ENCODE measurements at places on chromosomes 1 and 21.

DNA sequence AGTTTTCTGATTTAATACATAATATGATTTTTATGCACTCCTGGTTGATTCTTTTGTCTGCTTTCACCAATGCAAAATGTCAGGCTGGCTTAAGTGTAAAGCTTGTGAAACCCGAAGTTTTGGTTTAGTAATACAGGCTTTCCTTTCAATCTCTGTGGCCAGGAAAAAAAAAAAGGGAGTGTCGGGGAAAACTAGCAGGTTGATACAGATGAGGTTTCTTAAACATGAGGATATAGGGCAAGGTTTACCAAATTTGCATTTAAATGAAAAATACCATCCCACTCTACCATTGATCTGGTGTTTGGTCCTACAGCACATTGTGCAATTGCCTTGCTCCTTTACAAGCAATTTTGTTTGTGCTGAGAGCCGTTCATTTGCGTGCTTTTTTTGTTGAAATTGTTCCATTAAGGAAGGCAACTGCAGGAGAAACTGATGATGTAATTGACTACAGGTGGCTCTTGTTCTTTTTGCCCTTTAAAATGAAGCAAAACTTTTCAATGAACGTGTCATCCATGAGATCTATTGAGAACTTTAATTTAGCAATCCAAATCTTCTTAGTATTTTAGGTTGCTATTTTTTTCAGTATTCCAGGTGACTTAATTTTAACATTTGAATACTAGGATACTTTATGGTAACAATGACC lies 22.7 kb downstream of the CLIC6 start:
- no peak for DNase-seq

- DNase-seq = peak; percentile 57
These were observed 2.3 kb downstream of the H3-3A start for GRCh38 chr1:226064816-226065248.

GRCh38 chr21:29449306-29449950 lies 150.7 kb downstream of the BACH1 start:
- DNase-seq = no peak

DNA sequence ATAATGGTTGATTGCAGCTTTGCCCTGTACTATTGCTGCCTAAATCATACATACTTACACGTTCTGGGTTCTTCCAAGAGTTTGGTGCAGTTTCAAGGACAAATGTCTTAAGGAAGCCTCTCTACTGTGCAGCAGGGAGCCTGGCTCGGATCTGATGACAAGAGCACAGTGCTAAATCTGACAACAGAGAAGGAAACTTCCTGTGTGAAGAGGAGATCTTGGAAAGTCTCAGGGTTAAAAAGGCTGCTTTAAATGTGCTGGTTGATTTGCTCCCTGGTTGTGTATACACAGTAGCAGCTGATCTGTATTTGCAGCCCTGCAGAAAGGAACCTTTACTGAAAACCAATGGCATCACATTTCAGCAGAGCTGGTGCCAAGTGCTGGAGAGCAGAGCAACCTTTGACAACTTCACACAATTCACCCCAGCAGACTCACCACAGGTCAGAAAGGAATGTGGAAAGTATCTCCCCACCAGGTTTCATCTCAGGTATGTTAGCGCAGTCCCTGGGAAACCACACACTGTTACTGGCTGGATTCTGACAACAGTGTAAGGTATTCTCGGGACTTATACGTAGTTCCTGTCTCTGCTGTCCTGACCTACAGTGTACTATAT lies 355.0 kb upstream of the ESRRG start:
- no peak for DNase-seq

DNA sequence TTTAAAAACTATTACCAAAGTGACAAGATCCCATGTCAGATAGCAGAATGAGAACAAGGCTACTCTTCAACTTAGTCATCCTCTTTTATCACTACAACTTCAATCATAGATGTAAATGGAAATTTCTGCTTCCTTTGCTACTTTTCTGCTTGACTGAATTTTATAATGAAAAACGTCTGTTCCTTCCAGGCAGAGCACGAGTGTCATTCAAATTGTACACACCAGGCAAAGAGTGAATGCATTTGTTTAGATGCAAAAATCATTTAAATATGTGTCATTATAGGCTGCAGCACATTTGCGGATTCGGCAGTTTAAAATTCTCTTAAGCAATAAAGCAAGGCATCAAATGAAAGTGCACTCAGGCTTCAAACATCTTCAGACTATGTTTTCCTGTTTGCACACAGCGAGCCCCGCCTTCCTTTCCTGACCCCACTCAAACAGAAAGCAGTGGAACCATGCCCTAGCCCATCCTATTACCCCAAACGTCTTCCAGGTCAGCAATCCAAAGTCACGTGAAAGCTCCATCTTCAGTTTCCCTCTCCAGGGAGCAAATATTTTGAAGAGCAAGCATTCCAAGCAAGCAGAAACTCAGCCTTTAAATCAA lies 99.6 kb downstream of the APP start:
- peak; percentile 3 for DNase-seq

- no peak for DNase-seq
These were observed 4.6 kb downstream of the LRRC8C start for GRCh38 chr1:89637496-89637895.

DNA sequence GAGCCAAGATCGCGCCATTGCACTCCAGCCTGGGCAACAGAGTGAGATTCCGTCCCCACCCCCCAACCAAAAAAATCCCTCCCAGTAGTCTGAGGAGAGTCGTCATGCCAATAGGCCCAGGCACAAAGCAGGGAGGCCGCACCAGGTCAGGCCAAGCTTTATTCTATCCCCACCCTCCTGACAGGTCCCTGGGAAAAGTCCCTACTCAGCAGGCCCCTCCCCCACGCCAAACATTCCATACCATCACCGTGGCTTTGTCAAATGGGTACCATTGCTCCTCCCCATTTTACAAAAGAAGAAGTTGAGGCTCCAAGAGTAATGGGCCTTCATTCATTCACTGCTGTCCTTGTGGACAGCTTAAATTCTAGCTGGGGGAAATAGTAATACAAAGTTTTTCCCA lies 5.3 kb downstream of the GPR3 start:
- DNase-seq = no peak

DNA sequence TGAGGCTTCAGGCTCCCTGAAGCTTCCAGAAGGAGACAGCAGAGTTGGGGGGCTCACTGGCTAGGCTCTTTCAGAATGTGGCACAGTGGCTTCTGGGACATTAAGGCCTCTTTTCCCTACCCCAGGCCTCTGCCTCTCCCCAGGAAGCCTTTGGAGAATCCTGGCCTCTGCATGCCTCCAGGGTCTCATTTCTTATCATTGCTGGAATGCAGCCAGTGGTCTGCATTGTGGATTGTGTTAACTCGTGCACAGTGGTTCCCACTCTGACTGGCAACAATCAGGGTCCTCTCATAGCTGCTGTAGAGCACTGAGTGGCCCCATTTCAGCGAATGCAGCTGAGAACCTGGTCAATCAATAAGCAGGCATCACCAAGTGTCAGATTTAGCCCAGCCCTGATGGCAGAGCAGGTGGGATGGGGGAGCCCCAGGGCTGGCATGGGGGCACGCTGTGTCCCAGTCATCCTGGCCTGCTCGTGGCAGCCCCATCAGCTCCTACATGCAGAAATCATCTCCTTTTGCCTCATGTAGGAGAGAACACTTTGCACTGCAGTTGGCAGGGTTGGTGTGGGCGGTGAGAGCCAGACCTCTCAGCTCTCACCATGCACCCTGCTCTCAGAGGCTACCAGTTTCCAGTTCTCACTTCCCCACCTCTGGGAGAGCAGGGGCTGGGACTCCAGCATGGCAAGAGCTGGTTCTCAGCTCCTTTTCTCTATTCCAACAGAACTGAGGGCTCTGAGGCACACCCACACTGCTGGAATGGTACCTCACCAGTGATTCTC lies 13.4 kb downstream of the ADORA1 start:
- no peak for DNase-seq

DNA sequence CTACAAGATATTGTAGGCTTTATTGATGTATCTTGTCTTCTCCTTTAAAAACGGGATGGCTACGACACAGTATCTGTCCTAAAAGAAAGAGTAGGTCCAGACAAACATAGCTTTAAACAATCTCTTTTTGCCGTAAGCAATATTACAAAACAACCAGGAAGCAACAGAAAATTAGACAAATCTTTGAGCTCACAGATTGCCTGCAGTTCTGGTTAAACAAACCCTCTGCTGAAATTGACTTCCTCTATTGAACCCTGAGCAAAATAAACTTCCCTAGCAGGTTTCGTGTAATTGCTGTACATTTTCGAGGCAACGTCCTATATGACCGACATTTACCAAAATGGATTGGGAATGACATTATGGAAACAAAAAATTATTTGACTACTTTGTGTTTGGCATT lies 50.6 kb downstream of the CHML start:
- DNase-seq = no peak

DNA sequence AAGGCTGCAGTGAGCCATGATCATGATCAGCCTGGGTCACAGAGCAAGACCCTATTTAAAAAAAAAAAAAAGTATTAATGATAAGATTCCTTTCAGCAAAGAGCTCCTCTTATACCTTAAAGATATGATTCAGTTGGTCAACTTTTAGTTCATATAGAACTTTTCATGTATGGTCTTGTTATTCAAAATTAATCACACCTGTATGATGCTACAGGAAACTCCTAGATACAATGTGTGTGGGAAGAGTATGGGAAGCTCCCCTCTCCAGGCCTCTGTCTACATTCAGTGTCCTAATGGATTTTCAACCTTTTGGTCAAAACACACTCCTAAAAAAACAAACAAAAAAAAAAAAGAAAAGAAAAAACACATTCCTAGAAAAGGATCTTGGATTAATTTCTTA lies 17.1 kb downstream of the MR1 start:
- DNase-seq = no peak

DNA sequence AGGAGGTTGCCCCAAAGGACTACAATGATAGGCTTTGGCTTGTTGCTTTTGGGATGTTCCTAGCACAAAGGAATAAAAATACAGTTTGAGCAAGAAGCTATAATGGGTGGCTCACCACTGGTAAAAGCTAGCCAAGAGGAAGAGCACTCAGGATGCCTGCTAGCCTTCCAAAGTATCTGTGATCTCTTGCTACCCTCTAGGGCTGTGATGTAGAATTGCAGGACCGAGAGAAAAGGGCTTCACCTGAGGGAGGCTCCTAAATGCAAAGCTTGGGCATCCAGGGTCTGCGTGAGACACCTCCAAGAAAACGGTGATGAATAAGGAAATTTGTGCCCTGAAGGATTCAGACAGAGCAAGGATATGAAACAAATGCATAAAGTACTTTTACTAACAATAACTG lies 17.7 kb downstream of the IVL start:
- DNase-seq = no peak

DNA sequence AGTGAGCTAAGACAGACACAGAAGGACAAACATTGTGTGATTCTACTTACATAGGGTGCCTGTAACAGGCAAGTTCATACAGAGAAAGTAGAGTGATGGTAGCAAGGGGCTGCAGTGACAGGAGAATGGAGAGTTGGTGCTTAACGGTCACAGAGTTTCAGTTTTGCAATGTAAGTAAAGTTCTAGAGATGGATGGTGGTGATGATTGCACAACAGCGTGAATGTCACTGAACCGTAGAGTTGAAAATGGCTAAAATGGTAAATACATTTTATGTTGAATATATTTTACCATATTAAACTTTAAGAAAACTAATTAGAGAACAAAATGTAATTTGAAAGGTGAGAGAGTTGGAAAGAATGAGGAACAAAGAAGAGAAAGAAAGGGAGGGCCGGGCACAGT lies 8.7 kb downstream of the CFAP107 start:
- DNase-seq = no peak

DNA sequence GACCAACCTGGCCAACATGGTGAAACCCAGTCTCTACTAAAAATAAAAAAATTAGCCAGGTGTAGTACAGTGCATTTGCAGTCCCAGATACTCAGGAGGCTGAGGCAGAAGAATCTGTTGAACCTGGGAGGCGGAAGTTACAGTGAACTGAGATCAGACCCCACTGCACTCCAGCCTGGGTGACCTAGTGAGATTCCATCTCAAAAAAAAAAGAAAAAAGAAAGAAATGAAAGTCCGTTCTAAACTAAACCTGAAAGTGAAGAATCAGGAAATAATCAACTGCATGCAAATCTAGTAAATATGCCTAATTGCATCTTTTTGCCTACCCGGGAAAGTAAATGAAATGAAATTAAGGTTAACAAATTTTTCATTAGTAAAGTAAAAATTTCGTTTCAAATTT lies 99.6 kb downstream of the ZZZ3 start:
- no peak for DNase-seq

- DNase-seq = no peak
These were observed 5.7 kb downstream of the TRIM46 start for GRCh38 chr1:155179112-155180031.

DNA sequence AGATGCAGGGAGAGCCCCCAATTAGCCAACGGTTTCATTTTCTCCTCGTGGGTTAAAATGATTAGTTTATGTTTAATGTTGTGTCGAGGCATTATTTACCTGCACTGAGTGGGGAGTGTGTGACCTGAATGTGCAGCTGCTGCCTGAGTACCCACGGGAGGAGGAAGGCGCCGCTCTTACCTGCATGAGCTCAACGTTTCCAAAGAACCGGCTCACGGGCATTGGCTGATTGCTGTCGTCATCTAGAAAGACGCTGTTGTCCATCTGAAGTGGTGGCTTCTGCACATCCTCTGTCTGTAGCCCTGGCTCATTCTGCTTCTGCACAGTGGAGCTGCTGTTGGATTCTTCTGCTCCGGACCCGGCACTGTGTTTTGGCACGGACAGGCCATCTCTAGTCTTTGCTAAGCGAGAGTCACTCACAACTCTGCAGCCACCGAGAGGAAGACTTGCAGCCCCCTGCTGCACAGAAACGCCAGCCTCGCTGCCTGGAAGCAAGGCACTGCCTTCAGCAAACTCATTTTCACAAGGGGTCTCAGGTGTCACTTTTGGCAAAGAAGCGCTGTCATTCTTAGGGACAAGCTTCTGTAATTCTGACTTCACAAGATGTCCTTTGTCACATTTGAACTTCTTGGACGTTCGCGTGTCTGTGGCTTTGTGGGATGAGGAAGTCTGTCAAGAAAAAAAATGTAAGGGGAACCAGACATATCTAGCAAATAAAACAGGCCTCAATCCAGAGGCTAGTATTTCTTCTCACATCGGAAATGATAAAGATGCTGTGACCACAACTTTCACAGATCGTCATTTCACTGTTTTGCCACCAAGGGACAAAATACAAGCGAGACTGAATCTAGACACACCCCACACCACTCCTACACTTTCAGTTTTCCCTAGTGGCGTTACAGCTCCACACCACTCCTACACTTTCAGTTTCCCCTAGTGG lies 9.4 kb downstream of the C1orf174 start:
- DNase-seq = peak; percentile 28

DNA sequence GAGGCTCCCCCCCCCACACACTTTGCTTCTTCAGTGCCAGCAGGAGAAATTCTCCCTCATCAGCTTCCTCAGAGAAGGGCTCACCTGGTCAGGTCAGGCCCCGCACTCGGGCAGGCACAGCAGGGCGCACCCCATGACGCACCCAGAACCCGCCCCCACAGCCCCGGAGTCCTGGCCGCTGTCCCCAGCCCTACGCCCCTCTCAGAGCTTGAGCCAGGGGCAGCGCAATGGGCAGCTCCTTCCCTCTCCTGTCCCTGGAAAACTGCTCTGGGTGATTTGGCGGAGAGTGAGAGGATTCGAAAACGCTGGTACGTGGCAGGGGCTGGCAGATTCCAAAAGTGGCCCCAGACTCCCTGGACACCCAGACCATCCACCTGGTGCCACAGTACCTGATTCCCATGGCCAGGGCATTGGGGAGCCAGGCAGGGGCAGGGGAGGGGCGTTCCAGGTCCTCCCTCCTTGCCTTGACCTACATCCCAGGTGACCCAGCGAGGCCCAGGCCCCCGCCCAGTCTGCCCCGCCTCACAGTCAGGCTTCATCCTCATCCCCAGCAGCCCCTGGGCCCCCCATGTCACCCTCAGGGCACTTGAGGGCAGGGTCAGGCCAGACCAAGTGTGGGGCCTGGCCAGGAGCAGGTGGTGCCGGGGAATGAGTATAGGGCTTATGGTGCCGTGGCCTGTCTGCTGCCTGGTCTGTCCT lies 23.7 kb downstream of the RRP1 start:
- DNase-seq = no peak
